CD8-positive, alpha-beta T cell (primary cell): ENCODE measurements at places on chromosomes 2 and 18.
A peak's percentile ranks its signal among the peaks of the same experiment; 100 is the strongest.

DNA sequence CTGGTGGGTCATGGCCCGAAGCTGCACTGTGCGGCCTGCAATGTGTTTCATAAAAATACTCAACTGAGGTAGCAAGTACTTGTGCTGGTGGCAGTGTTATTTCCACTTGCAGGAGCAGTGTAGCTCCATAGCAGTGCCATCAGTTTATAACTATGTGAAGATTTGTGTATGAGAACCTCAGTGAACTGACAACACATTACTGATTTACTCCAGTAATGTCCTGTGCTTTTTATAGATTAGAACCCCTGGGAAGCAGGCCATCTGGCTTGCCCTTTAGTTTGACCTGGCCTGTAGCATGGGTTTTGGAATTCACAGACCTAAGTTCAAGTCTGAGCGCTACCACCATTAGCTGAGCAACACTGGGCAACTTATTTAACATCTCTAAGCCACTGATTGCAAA, 99.7 kb upstream of the AQP4 start:
- no peak for DNase-seq

- DNase-seq, result no peak
These were observed 130.5 kb downstream of the TANC1 start for GRCh38 chr2:159098921-159099411.

- DNase-seq, result no peak
These were observed 64.9 kb upstream of the PSMD14 start for GRCh38 chr2:161243312-161243711.

DNA sequence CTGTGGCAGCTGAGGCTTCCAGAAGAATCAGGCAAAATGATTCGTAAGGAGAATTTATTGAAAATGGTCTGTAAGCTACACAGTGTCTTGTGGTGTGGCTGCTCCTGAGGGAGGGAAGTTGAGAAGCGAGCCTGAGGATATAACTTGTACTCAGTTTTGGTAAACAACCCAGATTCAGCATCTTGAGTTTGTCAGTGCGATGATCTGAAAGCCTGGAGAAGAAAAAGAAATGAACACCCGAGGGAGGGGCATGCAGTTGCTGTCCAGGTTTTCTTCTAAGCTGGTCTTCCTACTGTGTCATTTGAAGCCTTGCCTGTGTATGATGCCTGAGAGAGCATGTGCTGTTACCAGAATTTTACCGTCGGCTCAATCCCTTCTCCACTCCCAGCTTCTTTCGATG, 87.3 kb downstream of the MAPK4 start:
- DNase-seq, result no peak

GRCh38 chr2:133200684-133201421, 367.4 kb downstream of the NCKAP5 start:
- DNase-seq, result no peak

DNA sequence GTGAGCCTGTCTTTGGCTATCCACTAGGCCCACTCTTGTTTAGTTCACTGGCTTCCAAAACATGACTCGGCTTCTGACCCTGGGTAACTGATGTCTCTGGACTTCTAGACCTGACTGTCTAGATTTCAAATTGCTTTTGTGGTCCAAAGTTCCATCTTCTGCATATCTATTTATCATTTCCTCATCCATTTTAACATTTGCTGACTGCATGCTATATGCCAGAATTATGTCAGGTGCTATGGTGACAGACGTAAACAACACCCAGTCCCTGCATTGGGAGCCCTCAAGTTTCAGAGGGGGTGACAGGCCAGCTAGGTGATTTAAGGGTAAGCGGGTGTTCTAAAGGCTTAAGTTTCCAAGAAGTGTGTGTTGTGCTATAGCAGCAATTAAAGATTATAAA, 140.9 kb downstream of the PIEZO2 start:
- DNase-seq, result no peak

DNA sequence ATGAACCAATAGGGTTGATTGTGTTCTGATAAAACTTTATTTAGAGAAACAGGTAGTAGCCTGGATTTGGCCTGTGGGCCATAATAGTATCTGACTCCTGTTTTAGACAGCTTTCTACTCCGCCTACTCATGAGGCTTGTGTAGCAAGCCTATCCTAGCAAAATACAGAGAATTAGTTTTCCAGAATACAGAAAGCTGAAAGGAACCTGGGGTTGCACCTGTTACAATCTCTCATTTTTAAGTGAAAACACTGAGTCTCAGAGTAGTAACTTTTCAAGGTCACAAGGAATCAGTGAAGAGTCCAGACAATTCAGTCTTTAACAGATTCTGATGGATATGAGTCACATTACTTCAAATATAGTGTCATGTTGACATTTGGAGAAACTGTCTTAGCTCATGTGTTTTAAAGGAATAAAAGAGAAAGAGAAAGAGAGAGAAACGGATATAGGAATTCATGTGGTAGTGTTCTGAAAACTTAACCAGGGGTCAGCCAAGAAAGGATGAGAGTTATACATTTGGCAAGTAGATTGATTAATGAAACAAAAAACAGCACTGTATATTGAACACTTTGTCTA, 17.0 kb downstream of the ARHGAP28 start:
- DNase-seq, result no peak

GRCh38 chr2:36356990-36357846, 1.6 kb downstream of the CRIM1 start:
- peak; percentile 33 for DNase-seq

DNA sequence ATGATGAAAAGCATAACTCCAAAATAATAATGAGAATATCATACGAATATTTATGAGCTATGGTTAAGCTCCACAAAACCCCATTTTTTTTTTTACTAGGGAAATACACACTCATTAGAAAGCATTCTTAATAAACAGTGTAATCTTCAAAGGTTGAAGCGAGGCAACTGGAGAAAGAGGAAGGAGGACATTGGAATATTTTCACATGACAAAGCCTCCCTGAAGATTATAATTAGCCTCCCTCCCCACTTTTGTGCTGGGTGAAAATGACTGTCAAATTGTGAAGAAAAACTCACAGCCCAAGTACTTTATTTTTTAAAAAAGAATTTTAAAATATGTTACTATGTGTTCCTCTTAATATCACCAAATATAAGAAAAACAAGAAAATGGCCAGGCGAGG, 64.1 kb upstream of the NFU1 start:
- DNase-seq, result no peak

GRCh38 chr2:160144280-160144990, 55.6 kb downstream of the ITGB6 start:
- DNase-seq, result no peak

DNA sequence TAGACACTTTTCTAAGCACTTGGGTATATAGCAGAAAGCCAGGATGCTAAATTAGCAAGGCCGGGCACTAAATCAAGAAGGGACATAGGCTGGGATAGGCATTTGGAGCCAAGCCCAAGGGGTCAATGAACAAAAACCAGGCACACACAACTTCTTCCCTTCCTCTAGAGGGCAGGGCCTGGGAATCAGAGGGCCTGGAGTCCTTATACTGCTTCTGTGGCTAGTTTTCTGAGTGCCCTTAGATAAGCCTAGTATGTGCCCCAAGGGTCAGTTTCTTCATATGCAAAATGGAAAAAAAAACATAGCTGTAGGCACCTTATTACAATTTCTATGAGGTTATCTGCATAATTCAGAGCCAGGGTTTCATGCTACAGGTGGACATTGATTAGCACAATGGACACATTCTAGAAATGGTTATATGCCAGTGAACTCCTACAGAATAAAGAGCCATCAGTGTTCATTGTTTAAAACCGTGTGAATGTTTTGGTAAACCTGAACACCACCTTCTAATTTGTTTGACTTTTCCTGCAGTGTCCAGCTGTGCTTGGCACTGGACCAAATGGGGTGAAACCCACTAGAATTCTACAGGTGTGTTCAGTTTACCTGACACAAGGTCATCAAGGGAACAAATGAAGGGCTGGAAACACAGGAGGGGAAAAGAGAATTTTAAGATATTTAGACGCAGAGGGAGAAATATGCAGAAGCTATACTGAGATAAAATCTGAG, 49.6 kb downstream of the PAX8 start:
- DNase-seq, result no peak

DNA sequence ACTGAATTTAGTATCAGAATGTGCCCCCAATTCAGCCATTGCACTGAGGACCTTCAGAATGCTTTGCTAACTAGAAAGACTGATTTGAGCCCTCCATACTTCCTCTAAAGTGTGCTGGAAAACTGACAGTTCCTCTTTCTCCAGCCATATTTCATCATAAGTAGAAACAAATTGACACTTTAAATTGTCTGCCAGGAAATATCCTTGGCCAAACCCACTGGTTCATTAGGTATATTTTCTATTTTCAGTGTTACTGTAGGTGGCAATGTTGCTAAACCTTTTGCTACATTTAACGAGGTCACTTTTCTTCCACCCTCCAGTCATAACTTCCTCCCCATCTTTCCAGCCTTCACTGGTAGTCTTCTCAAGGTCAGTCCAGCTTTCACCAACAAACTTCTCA, 21.5 kb downstream of the SP5 start:
- DNase-seq, result no peak

DNA sequence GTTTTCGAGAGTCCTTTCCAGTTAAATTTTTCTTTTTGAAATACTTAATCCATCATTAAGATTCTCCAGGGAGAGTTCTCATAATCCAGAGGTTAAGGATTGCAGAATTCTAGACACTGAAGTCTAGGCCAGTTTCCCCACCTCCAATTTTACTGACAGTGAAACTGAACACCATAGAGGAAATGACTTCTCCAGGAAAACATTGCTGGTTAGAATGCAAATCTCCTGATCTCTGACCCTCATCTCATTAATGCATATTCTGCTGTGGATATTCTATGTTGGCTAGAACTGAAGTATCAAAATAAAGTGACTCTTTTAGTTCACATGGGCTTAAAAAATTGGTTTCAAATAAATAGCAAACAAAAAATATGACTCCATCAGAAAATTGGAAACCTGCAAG, 105.8 kb upstream of the UGP2 start:
- DNase-seq, result no peak

- DNase-seq, result no peak
These were observed 125.5 kb downstream of the MARCHF4 start for GRCh38 chr2:216246766-216247165.

DNA sequence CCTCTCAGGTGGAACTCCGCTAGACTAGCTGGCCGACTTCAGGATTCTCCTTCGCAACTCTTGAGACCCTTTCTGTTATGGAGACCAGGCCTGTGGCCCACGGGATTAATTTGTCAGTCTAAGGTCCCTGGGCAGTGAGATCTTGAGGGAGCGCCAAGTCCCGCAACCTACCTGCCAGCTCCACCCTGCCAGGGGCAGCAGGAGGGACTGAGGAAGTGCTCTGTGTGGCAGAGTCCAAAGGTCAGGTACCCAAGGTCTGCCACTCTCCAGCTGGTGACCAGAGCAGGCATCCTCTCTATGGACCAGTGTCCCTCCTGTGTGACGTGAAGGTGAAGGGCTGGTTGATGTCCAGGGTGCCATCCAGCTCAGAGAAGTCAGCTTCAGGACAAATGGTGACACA, 4.3 kb upstream of the SPATA3 start:
- no peak for DNase-seq

DNA sequence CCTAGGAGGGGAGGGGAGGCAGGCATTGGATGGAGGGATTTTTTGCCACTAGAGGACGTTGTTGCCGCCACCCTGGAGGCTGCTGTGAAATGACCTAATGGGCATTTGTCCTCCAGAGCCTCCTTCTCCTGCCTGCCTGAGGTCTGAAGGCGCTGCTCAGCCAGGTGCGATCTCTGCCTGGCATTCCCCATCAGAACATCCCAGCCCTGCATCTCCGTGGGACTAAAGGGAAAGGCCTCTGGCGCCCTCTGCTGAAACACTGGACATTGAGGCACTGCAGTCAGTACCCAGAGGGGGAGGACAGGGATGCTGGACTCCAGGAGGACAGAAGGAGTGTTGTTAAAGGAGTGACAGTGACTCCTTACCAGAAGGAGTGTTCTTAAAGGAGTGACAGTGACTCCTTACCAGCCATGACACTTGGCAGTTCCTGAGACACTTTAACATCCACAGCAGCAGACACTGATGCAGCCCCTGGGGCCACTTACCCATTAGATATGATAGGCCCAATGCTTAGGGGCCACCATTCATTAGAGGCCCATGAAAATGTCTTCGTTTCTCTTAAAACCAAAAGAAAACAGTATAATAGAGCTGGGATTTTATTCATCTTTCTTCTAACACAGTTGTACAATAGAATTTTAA, 17.0 kb downstream of the THNSL2 start:
- peak; percentile 44 for DNase-seq

GRCh38 chr18:49648811-49649210, 87.0 kb downstream of the LIPG start:
- no peak for DNase-seq

DNA sequence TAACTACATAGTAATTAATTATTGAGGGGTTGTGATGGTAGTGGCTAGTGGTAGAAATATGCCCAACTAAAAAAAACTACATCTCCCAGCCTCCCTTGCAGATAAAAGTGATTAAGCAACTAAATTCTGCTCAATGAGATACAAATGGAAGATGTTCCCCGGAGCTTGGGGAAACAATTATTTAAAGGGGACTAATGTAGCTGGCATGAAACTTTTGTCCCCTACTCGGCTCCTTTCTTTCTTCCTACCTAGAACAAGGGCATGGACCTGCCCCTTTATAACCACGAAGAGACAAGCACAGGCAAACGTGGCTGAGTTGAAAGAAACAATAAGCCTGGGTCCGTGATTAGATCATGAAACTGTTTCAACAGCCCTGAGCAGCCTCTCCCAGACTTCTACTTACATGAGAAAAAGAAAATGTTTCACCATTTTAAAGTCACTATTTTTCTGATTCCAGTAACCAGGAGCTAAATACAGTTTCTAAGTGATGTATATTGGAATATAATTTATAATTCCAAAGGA, 236.9 kb downstream of the SCG2 start:
- no peak for DNase-seq

DNA sequence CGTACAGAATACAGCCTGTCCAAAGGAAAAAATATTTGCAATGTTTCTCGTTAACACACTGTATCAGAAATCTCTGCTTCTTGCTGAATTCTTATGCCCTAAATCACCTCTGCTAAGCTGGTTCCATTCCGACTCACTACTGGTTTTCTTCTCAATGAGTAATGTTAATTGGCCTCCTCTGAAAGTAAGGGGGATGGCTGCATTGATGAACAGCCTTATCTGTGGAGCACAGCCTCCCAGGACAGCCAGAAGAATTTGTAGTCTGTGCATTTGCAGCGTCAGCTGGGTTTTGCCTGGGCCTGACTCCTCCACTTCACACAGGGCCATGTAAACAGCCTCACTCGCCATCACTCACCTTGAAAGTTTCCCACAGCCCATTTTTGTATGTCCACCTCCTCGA, 127.7 kb downstream of the RNF152 start:
- no peak for DNase-seq
